ENCODE measurements at places on chromosomes 16 and 17.

- DNase-seq = peak; percentile 5
These were observed 67.5 kb downstream of the IQCK start for GRCh38 chr16:19785512-19786130.

GRCh38 chr17:73976147-73976546 is 227.3 kb upstream of the RPL38 start:
- DNase-seq = no peak

- no peak for DNase-seq
These were observed 1.6 kb upstream of the IRX3 start for GRCh38 chr16:54288030-54288834.

GRCh38 chr17:6000426-6000825 is 69.8 kb upstream of the WSCD1 start:
- DNase-seq = no peak

DNA sequence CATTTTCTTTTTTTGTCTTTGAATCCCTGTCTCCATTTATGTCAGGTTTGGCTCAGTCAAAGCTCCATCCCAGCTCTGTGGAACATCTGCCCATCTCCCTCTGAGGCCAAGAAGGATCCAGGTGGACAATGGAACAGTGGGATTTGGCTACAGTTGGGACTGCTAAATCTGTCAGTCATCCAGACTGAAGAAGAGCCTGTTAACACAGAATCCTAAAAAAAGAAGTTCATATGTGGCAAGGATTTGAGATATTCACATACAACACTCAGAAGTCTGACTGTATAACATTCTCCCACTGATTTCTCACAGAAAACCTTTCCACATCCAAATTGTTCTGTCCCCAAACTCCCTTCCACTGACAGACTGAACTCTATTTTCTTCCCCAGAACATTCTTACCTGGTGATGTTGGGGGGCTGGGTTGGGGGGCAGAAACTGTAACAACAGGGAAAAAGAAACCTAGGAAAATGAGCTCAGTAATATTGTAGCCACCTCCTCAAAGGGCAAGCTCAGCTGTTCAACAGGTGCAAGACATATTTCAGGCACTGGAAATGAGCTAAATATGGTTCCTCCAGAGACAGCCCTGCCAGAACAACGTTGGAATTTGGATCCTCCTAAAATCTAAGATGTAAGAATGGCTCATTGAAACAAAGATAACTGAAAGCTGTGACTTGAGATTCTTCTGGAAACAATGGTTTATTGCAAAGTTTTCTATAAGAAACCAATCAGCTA is 301.5 kb upstream of the CDH5 start:
- DNase-seq = no peak

DNA sequence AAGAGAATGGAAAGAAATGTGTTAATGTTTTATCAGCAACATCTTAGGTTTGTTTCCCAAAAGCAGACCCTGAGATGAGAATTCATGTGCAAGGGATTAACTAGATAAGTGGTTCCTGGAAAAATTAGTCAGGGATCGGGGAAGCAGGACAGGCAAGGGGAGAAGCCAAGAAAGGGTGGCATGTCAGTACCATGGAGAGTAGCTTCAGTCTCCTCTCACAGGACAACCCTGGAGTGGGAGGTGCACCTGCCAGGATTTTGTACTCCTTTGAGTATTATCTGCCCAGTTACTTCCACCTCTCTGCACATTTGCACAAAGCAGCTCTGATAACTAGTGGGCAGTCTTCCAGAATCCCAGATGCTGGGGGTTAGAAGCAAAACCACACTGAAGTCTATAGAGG is 117.0 kb downstream of the RGS9 start:
- no peak for DNase-seq

DNA sequence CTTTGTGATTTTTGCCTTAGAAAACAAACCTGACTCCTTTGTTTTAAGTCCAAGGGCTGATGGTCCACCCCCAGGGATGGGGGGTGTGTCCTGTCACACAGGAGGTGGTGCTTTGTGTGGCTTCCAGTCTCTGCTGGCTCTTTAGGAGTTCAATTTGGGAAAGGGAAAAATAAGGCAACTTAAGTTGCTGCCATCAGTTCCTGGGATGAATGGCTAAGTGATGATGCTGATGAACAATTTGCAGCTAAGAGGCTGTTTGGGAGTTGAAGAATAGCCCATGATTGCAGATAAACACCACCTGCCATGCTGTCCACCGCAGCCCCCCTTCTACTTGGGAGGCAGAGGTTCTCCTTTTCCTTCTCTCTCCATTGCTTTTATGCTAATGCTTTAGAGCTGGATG is 40.2 kb downstream of the ARL4D start:
- DNase-seq = no peak

DNA sequence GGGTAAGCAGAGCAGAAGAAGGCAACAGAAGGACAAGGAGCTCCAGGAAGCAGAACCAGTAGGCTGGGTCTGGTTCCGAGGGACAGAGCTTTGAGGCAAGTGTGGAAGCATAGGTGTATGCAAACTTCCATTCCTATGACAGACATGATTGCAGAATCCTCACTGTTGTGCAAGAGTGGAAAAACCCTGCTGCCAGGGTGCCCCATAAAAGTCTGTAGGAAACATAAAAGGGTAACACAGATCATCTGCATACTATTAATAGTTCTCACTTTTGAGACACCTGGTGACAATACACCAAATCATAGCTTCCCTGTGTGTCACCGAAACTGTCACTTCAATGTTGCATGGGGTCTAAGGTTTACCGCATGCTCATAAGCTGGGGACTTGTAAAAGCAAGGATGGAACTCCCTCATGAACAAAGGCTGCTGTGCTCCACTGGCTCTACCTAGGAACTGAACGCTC is 39.7 kb downstream of the ARHGAP17 start:
- DNase-seq = no peak

- no peak for DNase-seq
These were observed 190.9 kb upstream of the GSE1 start for GRCh38 chr16:85422196-85422631.

DNA sequence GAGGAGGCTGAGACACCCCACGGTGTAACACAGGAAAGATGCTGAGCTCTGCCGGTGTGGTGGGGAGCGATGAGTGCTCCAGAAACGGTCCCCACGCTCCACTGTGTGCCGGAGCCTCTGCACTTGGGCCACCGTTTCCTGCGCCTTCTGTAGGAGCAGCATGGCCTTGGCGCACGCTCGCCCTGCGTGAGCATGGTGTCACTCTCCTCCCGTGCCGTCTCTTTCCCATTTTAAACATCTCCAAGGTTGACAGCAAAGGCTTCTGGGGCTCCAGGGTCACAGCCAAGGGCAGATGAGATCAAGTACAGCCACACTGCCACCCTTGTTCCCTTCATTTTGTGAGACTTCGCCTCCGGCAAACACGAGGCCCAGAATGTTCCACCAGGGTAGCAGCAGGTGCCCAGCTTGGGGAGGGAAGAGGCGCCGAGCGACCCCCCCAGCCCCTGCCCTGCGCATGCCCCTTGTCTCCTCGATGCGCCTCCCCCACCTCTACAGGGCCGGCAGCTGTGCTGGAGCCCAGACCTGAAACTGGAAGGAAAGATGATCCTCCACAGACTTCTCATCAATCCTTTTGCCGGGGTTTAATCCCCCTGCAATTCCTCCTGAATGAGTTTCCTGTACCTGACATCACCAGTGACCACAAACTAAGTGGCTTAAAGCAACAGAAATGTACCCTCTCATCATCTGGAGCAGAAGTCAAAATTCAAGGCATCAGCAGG is 19.9 kb upstream of the OSGIN1 start:
- DNase-seq = no peak

- no peak for DNase-seq
These were observed 1.5 kb upstream of the SREBF1 start for GRCh38 chr17:17837966-17838962.

DNA sequence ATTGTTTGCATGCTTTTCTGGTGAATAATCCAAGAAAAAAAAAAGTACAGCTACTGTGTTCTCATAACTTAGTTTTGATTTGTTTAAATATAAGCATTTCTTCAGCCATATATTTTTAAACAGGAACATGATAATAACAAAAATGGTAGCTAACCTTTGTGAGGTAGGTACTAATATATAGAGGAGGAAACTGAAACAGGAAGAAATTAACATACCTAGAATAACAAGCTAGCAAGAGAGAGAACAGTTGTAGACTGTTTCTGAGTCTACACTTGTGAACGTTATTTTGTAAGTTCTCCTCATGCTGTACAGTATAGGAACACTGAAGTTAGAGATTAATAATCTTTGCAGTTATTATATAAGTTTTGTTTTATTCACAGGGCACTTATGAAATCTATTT is 49.3 kb downstream of the NSRP1 start:
- no peak for DNase-seq
